ENCODE measurements at places on chromosomes 4 and X. TPM values are rescaled to one million over a fixed set of nuclear protein-coding genes. Genes with fewer than 3 reads are reported as not detected.

Gene TLR10
- total RNA-seq: 0.28 TPM

Gene FAM47E
- 1.4 TPM for total RNA-seq

DNA sequence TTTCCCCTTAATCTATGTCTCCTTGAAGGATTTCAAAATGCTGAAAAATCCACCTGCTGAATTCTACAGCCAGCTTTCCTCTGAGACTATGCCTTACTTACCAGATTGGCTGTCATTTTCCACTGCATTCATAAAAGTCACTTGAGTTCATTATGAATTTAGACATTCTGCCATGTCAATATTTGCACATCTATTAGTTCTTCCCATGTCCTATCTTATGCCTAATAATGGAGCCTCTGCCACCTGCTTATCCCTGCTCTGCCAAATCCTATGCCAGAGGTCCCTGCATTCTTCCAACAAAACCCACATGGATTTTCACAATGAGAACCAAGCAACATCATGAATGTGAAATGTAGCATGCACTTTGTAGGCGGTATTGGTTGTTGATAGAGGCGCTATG, 42.6 kb downstream of the GASK1B start:
- no peak for ATAC-seq

DNA sequence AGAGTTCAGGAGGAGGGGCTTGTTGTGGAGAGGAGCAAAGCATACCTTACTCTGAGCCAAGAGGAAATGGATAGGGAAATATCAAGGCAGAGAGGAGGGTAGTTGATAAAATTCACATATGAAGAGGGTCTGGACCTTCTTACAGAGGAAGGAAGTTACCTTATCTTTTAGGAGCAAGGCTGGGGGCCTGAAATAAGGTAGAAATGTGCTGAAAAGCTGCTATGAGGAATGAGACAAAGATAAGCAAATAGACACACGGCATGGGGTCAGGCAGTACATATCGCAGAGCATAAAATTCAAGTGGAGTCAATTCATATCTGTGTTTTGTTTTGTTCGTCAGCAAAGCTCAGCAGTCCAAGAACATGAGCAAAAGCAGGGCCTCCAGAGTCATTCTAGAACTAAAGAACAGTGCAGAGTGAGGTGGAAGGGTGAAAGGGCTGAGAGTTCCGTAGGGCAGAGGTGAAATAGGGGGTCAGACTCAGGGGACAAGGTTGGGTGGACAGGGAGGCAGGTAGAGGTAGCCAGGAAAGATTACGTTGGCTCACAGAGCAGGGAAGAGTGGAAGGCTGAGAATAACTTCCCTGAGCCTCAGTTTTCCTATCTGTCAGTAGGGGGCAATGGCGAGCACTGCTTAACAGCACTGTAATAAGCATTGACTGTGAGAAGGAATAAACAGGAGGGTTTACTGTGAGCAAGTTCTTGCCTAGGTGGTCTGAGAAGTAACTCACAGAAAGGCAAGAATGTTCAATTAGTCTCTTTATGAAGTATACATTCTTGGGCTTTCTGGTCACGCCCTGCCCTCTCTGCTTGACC, 9.2 kb downstream of the VSIG4 start:
- no peak for ATAC-seq

DNA sequence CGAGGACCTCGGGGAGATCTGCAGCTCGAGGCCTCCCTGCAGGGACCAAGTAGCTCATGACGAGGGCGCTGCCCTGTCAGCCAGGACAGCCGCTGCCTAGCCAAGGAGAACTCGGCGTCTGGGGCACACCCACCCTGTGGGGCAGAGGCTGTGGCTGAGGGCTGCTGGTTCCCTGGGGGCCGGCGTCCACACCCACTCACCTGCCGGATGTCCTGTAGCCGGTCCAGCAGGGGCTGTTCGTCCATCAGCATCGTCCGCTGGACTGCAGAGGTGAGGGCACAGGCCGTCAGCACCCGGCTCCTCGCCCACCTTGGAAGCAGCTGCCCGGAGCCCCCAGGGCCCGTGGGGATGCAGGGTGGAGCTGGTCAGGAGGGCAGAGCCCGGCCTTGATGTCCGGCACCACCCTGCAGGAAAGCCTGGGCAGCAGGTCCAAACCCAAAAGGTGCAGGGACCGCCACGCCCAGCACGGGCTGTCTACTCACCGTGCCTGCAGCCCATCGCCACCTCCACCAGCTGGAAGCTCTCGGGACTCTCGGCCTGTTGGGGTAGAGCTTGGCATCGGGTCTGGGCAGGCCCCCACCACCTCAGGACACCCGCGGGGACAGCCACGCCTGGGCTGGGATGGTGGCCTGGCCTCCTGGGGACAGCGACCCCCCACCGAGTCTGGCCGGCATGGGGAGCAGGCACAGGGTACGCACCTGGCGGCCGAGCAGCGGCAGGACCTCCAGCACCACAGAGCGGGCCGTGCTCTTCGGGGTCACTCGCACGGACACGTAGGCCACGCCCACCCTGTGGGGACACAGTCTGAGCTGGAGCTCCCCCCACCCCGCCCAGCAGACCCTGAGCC, 6.9 kb downstream of the DGKQ start:
- no peak for ATAC-seq

DNA sequence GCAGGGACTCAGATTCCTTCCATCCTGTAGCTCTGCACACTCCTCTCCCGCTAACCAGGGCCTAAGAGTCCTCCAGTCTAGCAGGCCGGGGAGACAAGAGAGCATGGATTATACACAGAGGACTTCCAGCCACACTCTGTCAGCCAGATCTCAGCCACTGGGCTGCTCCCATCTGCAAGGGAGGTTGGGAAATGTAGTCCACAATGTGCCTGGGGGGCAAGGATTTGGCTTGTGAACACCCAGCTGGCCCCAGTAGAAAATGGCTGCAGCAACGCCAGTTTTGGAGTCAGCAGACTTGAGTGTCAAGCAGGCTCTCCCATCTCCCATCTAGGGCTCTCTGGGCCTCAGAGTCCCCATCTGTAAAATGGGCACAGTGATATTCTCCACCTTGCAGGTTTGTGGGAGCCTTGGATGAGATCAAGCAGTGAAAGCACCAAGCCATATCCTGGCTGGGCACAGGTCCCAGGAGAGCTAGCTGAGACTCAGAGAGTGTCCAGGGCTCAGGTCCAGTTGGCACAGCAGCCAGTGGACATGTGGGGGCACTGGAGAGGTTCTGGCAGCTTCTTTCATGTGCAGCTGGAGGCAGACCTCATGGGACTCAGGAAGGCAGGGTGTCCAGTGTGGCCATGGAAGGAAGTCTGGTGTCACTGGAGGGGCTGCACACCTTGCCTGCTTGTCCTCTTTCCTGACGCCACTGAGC, 14.6 kb downstream of the PSAPL1 start:
- no peak for ATAC-seq

- ATAC-seq: no peak
These were observed 148.7 kb upstream of the NAP1L5 start for GRCh38 chr4:88846206-88846790.

All from motor neuron (in vitro differentiated cells).